ENCODE measurements at places on chromosomes 11 and 22.

DNA sequence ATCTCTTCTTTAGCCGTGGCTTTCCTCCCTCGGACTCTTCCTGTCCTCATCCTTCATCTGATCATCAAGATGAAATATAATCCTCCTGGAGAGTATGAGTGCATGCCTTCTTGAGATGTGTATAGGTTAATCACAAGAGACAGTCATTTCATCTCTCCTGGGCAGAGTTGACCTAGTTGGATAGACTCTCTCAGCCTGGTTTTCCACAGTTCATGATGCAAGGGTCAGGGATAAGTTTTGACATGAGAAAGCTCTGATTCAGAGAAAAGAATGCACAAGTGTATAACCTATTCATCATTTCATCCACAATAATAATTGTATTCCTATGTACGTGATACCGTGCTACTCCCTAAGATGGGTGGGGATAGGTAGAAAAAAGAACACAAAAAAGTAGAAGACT lies 33.2 kb upstream of the CCDC90B start:
- DNase-seq: no peak

- DNase-seq: no peak
Measured at GRCh38 chr11:4375431-4376140, 7.4 kb upstream of the OR52B4 start.

- no peak for DNase-seq
Measured at GRCh38 chr11:62439785-62440602, 21.2 kb downstream of the SCGB1A1 start.

GRCh38 chr11:75538150-75538942 lies 12.6 kb upstream of the GDPD5 start:
- no peak for DNase-seq

GRCh38 chr11:129652835-129653234 lies 162.8 kb upstream of the TMEM45B start:
- DNase-seq: no peak

GRCh38 chr22:39718206-39718605 lies 147.7 kb downstream of the CACNA1I start:
- DNase-seq: no peak

DNA sequence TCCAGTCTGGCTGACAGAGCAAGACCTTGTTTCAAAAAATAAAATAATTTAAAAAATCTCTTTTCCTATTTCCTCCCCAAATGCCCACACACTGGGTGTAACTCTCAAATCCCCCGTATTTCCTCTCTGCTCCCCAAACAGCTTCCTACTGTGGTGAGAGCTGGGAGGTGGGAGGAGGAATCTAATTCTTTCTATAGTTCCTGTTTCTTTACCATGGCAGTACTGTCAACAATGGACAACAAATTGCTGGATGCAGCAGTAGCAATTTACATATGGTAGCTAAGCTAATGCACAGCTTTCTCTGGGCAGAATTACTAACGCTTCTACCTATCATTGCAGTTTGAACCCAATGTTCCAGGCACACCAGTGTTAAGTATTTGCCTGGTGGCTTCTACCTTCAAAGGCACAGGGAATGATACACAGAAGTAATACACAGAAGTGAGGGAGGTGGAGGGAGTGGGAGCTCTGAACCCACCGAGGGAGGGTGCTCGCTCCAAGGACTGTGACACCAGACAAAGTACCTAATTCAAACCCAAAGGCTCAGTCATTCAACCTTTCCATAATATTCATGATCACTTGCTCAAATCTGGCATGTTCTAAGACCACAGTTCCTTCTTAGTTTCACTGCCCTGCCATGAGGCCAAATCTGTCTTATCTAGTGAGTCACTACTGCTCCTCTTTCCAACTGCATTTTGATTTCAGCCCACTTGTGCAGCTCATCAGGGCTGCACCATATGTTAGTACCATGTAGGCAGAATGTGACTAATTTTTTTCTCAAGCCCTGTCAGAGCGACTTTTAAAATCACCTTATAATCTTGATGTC lies 37.9 kb downstream of the CELF1 start:
- DNase-seq: no peak

DNA sequence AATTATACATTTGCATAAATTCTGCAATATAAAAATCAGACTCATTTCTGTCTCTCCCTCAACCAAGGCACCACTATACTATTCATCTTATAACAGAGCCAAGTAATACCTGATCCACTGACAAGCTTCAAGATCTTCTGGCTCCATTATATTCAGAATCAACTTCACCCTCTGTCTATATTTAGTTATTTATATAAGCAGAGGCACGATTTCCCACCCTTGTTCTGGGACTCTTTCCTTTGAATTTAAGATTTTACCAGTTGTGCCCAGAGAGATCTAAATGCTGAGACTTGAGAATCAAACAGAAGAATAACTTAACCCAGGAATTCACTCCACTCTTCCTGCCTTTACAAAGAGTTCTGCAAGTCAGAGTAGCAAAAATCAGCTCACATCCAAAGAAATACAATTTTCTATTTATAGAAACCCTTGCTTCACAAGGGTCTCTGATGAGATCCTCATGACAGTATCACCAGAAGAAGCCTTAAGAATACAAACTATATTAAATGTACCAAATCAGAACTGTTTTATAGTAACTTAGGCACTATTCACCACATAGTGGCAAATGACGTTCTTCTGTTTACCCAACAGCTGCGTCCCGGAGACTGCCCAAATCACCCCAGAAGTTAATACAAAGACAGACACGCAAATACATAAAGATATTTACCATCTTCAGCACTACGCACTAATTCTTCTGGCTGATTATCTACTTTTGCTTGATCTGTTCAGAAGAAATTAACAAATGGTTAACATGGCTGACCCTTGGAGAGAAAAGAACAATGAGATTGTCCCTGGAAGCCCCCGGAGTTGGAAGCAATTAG lies 32.3 kb upstream of the CCDC89 start:
- DNase-seq: no peak

- DNase-seq: no peak
Measured at GRCh38 chr11:1908618-1909017, 10.9 kb upstream of the TNNT3 start.

Data from T-helper 2 cell (primary cell).